ENCODE measurements at places on chromosomes 3 and 15.
A peak's percentile ranks its signal among the peaks of the same experiment; 100 is the strongest.

DNA sequence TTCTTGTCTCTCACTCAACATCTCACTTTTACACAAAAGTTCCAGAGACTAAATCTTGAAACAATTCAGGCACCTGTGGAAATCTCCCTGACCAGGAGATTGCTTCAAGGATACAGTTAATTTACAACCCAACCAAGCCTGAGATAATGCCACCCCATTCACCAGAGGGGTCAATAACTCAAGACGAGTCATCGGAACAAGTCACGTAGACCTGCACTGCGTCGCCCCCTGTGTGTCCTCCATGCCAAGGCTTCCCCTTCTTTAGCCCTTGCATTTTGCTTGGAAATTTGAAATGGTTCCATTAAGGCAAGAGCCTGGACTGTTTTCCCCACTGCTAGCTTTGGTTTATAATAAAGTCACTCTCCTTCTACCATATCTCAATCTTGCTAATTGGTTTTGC is 129.0 kb upstream of the NEO1 start:
- DNase-seq: no peak

DNA sequence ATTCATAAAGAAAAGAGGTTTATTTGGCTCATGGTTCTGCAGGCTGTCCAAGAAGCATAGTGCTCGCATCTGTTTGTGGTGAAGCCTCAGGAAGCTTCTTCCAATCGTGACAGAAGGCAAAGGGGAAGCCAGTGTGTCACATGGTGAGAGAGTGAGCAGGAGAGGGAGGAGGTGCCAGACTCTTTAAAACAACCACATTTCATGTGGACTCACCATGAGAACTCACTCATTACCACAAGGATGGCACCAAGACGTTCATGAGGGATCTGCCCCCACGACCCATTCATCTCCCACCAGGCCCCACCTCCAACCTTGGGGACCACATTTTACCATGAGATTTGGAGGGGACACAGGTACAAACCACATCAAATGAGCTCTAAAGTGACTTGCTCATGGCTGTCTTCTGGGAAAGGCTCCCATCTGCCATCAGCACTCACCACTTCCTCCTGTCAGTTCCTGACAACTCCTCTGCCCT is 327.3 kb upstream of the TLE3 start:
- DNase-seq: peak; percentile 45

GRCh38 chr3:116849261-116849688 is 139.7 kb downstream of the TUSC7 start:
- DNase-seq: no peak

- DNase-seq: no peak
These were observed 175.4 kb downstream of the ATP10A start for GRCh38 chr15:25687689-25688088.

DNA sequence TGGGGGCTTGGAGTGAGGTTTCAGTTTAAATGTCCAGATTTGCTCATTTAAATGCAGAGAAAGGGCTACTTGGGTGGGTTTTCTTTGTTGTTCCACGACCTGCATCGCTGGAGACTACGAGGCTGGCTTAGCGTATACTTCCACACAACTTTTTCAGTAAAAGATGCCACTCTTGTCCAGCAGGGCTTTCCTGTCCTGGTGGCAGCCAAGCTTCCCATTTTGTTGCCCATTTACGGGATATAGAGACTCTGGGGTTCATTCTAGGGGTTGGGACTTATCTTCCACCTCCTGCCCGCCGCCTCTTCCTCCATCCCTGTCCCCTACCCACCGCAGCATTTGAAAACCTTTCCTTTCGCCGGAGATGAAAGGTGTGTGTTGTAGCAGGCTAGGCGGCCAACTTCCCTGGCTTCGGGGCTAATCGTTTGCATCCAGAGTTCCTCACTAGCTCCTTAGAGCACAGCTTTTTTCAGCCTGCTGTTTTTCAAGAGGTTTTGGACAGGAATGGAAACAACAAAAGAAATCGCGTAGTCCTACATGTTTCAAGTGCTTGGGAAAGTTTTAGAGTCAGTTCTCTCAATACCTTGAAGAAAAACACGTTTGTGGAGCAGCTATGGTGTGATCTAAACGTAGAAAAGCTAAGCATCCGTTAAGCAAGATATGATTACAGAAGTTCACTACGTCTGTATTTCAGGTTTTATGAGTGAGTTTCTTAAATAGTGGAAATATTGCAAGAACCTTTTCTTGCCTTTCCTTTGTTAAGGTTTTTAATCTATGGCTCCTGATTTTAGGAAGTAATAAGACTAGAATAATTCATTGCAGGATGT is 843 bp downstream of the CHRNA5 start:
- no peak for DNase-seq

GRCh38 chr3:170614214-170614966 is 28.5 kb upstream of the SLC7A14 start:
- no peak for DNase-seq

DNA sequence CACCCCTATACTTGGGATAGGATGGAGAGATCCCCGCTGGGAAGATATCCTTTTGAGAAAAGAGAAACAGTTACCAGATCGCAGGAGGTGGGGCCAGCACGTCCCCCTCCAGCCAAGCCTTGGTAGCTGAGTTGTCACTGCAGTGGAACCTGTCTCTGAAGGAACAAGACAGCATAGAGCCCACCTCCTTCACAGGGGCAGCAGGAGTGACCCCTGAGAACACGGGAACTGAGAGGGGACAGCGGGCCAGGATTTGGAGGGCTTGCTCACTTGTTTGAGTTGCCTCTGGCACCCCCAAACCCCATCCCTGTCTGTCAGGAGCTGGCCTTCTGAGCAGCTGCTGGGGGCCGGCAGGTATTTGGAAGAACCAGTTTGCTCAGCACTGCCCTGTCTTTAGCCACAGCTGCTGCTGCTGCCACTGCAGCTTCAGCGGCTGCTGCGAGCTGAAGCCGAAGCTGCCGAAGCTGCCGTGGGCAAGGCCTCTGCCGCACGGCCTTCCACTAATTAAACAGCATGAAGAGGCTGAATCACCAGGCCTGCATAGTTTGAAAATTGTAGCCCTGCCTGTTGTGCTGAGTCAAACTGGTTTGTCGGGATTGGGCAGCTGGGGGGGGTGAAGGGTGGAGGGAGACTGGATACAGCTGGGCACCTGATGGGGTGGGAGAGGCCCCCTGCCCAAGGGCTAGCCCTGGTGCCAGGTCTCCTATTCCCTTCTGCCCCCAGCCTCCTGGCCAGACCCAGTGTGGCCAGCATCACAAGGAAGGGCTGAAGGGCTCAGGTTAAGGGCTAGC is 4.0 kb downstream of the EPHB3 start:
- no peak for DNase-seq

DNA sequence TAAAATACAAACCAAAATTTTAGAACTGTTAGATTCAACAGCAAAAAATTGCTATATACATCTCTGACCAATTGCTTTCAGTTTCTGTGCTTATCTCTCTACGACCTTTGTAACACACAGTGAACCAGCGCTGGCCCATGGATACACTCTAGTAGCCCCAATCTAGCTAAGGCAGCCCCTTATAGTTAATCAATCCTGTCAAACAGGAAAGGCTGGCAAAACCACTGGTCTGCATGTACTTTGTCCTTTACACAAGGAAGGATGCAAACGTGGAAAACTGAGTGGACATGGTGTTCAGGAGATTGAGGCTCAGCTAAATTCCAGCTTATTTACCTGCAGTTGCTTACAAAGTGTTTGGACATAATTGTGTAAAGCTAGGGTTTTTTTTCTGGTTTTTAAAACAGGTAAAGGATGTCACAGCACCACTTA is 25.9 kb downstream of the ADGRG7 start:
- DNase-seq: no peak

- DNase-seq: no peak
These were observed 1.2 kb upstream of the STT3B start for GRCh38 chr3:31531452-31531991.

- no peak for DNase-seq
These were observed 276.2 kb upstream of the EPHA6 start for GRCh38 chr3:96538186-96538585.

- peak; percentile 87 for DNase-seq
These were observed 1.4 kb upstream of the AP4E1 start for GRCh38 chr15:50906954-50907600.

GRCh38 chr3:18135060-18135814 is 289.9 kb downstream of the SATB1 start:
- no peak for DNase-seq

GRCh38 chr15:55937040-55937439 is 56.4 kb downstream of the NEDD4 start:
- DNase-seq: no peak
